Effector memory CD8-positive, alpha-beta T cell (primary cell): ENCODE measurements at places on chromosomes 1 and 21.

DNA sequence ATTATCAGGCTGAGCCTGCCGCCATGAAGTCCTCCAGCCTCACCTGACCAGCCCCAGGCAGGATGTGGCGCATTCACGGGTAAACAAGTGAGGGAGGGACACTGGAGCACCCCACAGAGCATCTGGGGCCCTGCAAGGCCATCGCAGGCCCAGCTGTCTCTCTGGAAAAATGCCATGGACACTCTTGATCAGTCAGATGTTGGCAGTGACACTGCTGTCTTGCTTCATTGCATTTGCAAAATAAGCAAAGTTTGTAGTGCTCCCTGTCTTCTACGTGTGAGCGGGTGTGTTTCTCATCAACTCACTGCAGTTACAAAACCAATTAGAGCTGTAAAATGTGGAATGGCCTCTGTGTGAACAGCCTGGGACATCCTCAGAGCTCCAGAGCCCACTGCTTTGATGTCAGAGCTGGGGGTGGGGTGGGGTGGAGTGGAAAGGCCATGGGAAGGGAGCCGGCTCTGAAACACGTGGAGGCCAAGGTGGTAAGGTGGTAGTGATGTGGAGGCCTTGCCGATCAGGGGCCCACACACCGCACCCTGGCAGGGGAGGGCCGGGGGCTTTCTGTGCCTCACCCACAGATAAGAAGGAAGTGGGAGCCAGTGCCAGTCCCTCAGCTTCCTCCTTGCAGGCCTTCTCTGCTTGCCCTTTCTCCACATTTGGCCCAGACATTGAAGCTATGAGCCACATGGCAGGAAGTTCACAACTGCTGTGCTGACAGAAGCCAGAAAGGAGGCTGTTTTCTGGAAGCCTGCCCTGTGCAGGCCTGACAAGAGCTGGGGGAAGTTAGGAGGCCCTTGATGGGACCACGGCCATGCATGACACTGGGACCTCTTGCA, 254.9 kb downstream of the RHOU start:
- DNase-seq = no peak

- DNase-seq = no peak
Observed at GRCh38 chr1:18021242-18021641, 86.4 kb upstream of the IGSF21 start.

GRCh38 chr1:37764414-37764825, 500 bp downstream of the EPHA10 start:
- peak; percentile 8 for DNase-seq

GRCh38 chr1:227428803-227429202, 110.5 kb upstream of the CDC42BPA start:
- DNase-seq = no peak

DNA sequence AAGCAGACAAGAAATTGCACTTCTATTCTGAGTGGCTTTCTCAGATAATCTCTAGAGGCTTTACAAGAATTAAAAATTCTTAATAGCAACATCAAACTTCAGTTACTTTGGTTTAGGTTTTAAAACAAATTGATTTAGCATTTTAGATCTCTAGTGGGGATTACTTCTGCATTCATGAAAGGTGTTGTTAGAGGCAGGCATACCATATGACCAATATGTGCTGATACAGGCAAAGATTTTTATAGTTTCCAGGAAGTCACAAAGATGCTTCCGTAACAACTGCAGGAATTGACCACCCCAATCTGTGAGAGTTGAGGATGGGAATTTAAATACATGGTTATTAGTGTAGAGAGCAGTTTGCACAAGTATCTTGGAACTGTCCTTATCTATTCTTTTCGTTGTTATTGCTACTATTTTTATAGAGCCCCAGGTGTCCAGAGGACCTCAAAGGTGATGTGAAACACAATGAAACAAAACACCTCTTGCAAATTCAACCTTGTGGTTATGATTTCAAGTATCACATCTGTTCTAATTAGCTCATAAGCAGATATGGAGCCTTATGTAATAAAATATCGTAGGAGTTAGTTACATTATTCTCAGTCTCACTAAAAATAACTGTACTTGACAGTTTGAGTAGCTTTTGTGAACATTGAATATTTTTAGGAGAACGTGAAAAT, 512.7 kb upstream of the ADGRL4 start:
- DNase-seq = no peak

- DNase-seq = no peak
Observed at GRCh38 chr1:219058891-219059820, 114.5 kb upstream of the LYPLAL1 start.

DNA sequence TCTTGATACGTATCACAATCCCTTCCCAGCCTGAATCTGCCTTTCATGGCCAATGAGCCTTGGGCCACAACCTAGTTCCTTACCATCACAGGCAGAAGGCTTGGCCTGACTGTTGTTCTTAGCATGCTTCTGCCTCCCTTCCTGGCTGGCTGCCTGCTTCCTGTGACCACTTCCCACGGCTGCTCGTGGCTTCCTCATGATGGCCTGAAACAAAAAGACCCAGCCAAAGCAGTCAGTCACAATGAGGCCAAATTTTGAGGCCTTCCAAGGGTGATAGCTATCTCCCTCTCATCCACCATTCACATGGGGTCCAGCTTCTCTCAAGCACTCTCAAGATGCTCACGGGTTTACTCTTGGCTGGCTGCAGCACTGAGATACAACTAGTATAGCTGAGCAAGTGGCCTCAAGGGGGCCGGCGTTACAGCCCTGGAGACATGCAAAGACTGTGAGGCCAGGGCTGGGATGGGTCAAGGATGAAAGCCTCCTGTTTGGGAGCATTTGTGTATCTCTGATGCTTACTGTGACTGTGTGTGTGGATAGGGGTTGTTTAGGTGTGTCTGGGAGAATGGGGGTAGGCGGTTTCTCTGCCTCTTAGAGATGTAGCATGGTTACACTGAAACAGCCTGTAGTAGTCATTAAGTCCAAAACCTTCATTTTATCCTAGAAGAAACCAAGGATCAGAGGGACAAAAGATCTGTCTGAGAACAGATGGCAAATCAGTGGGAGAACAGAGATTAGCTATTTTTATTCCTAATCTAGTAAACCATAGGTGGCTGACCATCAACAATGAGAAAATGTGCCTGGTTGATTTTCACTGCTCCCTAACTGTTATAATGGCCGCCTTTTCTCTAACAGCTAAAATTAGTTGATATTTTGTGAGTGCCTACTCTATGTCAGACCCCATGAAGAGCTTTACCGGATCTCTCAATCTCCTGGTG, 5.4 kb upstream of the TOE1 start:
- DNase-seq = no peak

GRCh38 chr21:32334980-32335531, 36.4 kb downstream of the MRAP start:
- no peak for DNase-seq

DNA sequence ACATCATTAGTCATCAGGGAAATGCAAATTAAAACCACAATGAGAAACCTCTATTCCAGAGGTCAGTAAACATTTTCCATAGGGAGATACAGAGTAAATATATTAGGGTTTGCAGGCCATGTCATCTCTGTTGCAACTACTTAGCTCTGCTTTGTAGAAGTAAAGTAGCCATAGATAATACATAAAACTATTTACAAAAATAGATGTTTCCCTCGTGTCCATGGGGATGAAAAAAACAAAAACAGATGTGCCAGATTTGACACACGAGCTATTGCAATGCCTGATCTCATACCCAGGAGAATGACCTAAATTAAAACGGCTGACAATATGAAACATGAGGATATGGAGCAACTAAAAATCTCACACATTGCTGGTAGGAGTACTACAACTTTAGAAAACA, 17.3 kb downstream of the LTN1 start:
- no peak for DNase-seq

- DNase-seq = no peak
Observed at GRCh38 chr1:113780374-113781146, 21.3 kb upstream of the PHTF1 start.

GRCh38 chr1:62941780-62942179, 157.8 kb downstream of the ATG4C start:
- no peak for DNase-seq
